EH (cell line): ENCODE measurements at places on chromosomes 1 and 21.
A peak's percentile ranks its signal among the peaks of the same experiment; 100 is the strongest.

- DNase-seq = no peak
Measured at GRCh38 chr1:208479435-208479834, 235.3 kb upstream of the PLXNA2 start.

- DNase-seq = peak; percentile 98
Measured at GRCh38 chr1:42941640-42942330, 16.9 kb downstream of the SLC2A1 start.

GRCh38 chr1:157156058-157156541 lies 17.9 kb upstream of the ETV3 start:
- DNase-seq = peak; percentile 67

DNA sequence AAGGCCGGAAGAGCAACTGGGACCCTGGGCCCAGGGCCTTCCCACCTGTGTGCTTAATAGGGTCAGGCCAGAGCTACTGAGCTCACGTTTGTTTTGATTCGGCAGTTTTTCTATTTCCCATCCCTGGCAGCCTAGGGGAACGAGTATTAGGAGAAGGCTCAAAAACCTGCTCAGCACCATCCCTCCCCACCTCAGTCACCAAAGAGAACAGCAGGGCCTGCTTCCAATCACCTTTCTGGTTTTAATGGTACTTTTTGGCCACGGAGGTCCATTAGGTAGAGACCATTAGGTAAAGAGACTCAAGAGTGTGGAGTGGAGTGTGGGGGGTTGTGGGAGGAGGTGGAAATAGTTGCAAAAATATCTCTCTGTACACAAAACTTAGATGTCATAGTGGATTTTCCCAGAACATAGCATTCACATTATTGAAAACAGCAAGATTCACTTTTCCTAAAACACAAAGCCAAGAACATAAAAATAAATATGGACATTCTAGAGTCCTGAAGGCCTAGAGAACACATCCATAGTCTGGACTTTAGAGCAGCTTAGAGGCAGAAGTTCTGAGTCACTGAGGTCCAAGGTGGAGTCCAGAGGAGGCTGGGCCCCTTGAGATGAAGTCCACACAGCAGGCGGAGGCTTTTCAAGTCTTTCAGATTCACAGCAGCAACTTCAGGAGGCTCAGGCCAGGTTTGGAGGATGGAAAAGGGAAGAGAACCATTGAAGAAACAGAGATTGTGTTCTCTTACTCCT lies 19.5 kb downstream of the NUAK2 start:
- peak; percentile 75 for DNase-seq

DNA sequence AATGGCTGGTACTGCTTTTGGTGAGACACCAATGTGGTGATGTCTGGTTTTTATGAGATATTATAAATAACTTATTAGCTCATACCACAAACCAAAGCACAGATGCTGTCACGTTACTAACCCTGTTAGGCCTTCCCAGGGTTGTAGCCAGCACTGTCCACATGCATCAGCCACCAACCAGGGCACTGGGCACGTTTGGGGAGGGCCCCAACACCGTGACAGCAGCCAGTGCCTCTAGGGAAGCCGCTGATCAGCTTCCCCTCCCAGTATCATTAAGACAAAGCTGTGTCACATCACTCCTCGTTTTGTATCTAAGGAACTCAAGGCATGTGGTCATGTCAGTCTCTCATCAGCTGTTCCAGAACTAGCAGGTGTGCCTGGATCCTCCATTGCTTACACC lies 13.9 kb downstream of the URB1 start:
- DNase-seq = peak; percentile 51

DNA sequence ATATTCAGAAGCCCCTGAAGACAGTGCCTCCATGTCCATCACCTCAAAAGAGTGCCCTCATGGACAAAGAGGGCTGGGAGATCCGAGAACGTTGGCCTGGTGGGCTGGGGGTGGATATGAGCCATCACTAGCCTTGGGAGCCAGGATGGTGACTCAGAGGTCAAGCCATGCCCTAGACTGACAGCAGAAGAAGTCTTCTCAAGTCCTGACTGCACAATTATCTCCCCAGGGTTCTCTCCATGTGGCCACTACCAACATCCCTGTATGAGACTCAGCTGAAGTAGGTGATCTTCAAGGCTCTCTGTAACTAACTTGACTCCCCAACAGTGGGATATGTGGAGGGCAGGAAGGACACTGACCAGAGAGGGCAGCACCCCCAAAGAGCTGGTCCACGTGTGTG lies 7.1 kb upstream of the USF1 start:
- DNase-seq = peak; percentile 32

- DNase-seq = no peak
Measured at GRCh38 chr21:32858628-32859027, 87.1 kb upstream of the PAXBP1 start.

DNA sequence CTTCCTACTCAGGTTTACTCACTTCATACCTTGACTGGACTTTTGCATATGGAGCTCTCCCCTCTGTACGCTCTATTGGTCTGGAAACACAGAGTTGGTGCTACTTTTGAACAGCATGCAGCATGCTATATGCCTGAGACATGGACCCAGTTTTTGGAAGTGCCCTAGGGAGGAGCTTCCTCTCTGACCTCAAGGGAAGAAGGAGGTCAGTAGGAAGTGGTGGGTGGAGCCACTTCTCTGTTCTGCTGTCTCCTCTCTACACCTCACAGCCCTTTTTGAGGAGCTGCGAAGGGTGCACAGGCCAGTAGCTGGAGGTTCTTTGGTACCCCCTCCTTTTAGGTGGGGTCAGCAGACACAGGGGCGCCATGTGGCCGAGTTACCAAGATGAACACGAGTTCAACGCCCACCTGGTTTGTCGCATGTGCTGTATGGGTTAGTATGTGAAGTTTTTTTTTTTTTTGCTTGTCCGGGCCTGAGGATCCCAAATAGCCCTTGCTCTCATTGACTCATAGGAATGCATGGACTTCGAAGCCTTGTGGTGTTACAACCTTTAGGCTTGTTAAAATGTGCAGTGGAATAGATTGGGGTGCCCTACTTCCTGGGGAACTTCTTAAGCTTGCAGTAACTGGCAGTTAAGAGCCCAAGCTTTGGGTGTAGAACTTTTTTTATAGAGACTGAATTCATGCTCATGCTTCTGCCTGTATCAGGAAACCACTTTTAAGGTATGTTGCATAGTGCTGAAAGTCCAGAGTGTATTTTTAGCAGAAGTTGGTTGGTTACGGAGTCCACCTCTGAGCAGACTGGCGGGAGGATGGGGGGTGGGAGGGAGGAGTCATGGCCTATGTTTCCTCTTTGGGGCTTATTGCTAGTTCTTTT lies 10.7 kb downstream of the MACF1 start:
- peak; percentile 64 for DNase-seq

DNA sequence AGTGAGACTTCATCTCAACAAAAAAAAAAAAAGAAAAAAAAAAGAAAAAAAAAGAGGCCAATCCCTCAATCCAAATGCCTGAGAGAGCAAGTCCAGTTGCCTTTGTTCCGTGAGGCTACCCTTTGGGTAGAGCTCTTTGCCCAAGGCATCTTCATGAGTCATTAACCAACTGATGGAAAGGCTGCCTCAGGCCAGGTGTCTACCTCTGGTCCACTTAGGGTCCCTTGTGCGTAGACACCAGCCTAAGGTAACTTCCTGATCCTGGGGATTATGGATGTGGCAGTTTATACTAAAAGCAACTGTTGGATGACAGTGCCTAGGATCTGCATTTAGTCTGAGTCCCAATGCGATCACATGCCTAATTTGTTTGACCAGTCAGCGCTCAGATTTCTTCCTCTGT lies 20.7 kb upstream of the ZNF326 start:
- DNase-seq = no peak

DNA sequence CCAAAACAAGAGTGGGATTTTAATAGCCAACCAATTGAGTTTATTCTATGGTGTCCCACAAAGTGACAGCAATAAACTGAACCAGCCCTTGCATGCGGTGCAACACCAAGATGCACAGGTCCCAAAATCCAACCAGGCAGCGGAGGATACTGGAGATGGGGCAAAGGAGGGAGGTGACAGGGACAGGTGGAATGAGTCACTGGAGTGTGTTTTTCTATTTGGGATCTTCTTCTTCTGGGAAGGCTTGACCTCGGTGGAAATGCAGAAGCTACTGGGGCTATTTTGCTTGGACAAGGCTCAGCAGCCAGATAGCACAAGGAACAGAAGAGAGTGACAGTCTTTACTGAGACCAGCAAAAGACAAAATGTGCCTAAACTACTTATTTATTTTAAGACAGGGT lies 97.5 kb downstream of the PLXNA2 start:
- DNase-seq = no peak

DNA sequence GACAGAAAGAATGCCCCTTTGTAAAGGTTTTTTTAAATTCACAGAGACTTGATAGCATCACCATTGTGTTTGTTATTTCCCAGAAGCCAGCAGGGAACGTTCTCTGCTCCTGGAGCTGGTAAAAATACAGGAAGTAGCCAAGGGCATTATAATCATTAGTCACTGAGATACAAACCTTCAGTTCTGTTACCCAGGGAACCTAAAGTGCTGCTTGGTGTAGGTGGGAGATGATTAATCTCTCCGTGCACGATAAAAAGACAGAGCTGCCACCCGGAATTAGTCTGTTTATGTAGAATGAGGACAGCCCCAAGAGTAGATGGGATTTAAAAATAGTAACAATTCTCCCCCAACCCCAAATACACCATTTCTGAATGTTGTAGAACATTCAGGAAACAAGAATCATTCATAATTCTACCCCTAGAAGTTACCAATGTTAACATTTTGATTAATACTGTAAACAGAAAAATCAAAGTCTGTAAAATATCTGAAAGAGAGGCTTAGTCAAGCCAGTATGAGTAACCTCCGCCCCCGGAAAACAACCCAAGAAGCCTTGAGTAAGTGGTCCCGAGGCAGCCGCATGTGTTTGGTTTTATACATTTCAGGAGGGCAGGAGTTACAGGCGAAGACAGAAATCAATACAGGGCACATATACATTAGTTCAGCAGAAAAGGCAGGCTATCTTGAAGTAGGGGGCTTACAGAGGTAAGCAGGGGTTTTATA lies 45.3 kb upstream of the CTBS start:
- peak; percentile 81 for DNase-seq

GRCh38 chr1:153349363-153350320 lies 1.0 kb upstream of the PGLYRP4 start:
- DNase-seq = no peak

GRCh38 chr1:174726167-174726879 lies 273.4 kb upstream of the CACYBP start:
- peak; percentile 41 for DNase-seq

- DNase-seq = peak; percentile 48
Measured at GRCh38 chr1:212637902-212638301, 29.3 kb downstream of the ATF3 start.

- DNase-seq = no peak
Measured at GRCh38 chr1:81314513-81315233, 486.1 kb upstream of the ADGRL2 start.

DNA sequence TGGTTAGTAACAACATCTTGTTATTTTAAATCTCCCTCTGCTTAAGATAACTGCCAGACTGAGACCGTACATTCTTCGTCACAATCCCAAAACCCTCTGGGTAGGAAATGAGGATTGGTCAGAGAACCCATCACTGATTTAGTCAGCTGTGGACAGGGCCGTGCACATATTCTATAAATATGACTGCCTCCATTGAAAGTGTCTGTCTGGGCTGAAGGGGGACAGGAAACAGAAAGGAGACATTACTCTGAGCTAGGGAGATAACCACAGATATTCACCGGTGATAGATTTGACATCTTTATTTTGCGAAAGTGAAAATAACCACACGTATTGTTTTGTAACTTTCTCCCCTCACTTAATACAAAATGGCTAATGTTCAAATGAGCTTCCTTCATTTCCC lies 36.9 kb upstream of the ST6GALNAC5 start:
- no peak for DNase-seq

- peak; percentile 66 for DNase-seq
Measured at GRCh38 chr1:30901798-30902581, 6.6 kb downstream of the SDC3 start.
